COLO829 (cell line): ENCODE measurements at places on chromosomes 2 and 18.

DNA sequence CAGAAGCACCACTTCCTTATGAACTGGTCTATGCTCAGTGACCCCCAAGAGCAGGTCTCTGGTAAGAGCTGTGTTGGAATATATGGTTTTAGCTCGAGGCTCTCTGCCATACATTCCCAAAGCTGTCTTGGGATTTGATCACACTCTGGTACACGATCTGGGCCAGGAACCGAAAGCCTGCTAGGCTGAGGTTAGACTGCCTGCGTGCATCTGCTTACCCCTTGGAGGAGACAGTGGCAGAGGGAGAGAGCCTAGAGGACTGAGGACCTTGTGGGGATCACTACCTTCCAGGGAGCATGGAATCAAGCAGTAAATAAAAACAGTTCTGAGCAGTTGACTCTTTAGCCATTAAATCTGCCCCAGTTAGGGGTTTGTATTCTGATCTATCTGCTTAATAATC, 63.7 kb downstream of the ZNF532 start:
- no peak for DNase-seq

DNA sequence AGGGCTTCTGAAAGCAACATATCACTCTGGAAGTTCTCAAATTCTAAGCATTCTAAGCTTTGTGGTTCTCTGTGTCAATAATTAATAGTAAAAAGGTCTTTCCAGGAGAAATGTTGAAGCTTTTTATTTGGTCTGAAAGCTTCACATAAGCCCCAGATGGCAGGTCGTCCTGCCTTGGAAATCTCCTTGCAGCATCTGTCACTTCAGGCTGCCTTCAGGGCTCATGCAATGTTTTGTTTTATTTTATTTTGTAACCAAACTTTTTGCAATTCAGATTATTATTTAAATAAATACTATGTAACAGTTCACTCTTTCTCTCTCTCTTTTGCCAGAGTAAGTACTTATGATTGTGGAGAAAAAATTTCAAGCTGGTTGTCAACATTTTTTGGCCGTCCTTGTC, 46.7 kb upstream of the FHOD3 start:
- DNase-seq = no peak

DNA sequence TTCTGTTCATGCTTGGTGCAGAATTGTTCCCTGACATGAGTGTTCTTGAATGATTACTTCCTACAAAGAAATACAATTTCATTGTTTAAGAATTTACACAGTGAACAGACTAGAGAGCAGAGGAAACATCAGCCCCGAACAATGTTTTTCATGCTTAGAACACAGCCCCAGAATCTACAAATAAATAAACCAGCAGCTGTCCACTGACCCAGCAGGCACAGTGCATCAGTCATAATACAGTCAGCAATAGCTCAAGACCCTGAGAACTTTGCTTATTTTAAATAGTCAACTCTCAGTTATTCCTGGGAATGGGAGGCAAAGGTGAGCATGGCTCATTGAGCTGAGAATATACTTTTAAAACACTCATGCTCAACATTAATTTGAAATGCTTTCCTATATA, 38.4 kb downstream of the XIRP2 start:
- DNase-seq = no peak

DNA sequence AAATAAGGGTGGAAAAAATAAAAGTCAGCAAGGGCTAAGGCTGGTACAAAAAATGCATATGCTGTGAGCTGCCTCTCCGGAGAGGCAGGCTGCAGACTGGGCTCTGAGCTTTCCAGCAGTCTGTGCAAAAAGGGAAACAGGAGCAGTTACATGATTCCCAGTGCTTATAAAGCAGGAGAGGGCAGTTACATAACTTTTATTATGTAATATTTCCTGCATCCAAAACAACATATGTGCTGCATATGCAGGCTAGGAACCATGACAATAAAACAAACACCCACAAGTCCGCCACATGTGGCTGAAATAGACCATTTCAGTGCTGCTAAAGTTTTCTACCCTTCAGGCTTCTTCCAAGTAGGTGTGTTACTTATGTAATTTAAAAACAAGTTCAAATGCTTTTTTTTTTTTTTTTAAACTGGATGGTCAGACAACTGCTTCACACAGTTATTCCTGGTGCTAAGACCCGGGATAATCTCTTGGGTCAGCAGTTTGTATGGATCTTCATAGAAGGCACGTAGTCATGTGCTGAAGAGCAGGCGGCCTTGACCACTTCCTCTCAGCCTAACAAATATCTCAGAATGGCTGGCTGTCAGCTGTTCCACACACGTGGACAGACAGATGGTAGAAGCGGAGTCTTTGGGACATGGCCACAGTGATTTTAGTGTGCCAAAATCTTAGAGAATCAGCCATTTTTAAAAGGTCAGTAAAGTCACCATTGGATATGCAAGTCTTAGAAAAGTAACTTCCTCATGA, 43.5 kb downstream of the ARMC9 start:
- DNase-seq = no peak

DNA sequence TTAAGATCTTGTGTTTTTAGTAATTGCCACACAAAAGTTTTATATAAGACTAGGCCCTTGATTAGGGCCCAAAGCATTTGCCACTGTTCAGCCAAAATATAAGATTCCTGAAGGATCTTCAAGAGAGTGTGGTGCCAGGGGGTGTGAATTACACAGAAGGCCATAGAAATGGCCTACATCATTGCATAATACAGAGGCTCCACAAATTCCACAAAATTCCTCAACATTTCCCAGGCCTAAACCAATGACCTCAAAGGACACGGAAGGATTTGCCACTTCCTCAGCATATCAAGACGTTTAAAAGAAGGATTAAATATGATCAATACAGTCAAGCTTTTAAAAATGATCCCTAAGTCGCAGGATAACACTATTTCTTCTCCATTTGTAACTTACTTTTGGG, 24.1 kb downstream of the COL6A3 start:
- DNase-seq = peak; percentile 69

DNA sequence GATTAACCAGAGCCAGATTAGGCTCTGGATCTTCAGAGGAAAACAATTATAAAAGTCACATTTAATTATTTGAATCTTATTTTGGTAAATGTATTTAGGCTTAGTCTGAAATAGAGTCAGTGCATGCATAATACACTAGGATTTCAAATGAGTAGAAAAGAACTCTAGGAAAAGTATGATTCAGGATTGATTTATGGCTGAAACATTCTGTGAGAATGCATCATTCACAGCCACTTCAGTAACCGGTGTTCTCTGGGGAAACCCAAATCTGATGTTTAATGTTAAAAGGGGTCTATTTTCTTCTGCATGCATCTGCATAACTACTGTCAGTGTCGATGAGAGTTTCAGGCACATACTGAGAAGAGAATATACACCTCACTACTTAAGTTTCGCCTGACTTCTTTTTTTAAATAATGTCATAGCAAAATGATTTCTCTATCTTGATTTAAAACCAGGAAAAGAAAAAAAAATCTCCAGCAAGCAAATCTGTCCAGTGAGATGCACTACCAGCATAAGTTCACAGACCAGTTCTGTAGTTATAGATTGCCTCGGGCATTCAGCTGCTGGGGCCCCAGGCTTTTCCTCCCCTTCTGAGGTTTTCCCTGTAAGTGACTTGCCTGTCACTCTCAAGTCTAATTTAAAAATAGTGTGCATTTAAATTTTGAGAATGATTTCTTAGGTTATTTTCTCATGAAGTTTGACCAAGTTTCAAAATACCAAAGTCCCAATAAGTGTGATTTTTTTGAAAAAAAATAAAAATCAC, 501.5 kb downstream of the NR4A2 start:
- DNase-seq = no peak

DNA sequence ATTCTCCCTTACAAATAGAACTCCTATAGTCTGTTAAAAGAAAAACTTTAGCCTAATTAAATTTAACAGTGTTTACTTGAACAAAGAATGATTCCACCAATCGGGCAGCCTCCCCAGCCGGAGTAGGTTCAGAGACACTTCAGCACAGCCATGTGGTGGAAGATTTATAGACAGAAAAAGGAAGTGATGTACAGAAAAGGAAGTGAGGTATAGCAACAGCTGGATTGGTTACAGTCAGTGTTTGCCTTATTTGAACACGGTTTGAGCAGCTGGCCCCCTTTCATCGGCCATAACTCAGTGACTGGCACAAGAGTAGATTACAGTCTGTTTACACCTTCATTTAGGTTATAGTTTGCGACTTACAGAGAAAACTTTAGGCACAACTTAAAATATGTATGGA, 2.1 kb upstream of the SKA1 start:
- no peak for DNase-seq
